ENCODE measurements at places on chromosomes 6 and 20.

DNA sequence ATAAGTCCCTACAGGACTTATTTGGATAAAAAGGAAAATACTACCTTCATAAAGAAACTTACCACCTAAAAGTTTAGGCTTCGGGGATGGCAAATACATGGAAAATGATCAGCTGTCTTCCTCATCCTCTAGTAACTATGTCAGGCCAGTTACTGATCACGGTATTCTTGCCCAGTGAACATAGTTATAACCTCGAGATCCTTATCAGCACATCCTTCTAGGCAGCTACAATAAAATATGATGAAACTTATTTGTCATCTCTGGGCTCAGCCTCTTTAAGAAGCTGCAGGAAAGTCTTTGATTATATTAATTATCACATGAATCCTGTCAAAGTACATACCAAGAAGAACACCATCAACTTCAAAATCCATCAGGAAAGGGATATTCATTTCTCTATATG lies 41.8 kb downstream of the SF3B5 start:
- DNase-seq, result no peak

DNA sequence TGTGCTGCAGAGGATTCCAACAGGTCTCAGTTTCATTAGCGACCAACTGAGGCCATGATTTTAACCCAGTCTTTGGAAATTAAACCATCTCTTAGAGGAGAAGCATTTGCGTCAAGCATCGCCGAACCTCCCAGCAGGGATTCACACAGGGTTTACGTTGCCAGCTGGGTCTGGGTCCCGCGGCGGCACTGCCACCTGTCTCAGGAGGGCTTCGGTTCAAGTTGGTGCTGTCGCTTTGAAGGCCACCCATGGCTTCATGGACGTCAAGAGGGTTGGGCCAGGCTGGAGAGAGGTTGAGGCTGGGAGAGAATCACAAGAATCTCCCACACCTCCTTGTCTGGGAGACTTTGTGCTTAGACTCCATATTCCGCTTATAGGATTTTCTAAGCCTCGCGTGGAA lies 43.0 kb upstream of the FRMD1 start:
- no peak for DNase-seq

GRCh38 chr6:145904391-145904790 lies 59.8 kb downstream of the SHPRH start:
- DNase-seq, result no peak

GRCh38 chr20:49825521-49826033 lies 12.9 kb downstream of the SLC9A8 start:
- DNase-seq, result no peak

DNA sequence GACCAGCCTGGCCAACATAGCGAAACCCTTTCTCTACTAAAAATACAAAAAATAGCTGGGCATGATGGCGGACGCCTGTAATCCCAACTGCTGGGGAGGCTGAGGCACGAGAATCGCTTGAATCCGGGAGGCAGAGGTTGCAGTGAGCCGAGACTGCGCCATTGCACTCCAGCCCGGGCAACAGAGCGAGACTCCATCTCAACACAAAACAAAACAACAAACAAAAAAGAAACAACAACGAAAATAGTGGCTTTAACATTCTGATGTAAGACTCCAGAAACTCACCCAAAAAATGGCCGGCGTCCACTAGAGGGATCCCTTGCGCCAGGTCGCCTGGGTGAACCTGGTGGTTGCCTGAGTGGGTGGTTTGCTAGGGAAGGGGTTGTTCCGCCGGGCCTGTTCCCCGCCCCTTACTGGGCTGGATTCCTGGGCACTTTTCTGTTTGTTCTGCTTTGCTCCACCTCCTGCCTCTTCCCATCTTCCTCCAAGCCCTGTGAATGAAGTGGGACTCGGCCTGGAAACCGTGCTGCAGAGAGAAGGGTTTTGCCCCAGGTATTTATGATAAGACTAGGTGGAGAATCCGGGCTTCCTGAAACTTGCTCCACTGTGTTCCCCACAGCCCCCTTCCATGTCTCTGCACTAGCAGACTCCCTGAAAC lies 1.5 kb downstream of the PABPC1L start:
- DNase-seq, result peak; percentile 57

DNA sequence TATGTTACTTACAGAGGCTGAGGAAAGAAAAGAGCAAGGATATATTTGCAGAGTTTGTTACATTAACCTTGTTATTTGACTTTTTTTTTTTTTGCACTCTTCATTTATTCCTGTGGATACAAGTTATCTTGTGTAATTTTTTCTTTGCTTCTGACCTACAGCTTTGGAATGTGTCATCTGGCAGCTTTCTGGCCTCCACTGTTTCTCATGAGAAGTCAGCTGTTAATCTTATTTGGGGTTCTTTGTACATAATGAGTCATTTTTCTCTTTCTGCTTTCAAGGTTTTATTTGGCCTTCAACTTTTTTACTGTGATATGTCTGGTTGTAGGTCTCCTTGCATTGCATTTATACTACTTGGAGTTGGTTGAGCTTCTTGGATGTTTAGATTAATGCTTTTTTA lies 333.4 kb downstream of the SMOC2 start:
- DNase-seq, result no peak

- DNase-seq, result no peak
These were observed 198.8 kb upstream of the PREP start for GRCh38 chr6:105601541-105602236.

- DNase-seq, result peak; percentile 35
These were observed 19.2 kb upstream of the GLP1R start for GRCh38 chr6:39029156-39030011.

DNA sequence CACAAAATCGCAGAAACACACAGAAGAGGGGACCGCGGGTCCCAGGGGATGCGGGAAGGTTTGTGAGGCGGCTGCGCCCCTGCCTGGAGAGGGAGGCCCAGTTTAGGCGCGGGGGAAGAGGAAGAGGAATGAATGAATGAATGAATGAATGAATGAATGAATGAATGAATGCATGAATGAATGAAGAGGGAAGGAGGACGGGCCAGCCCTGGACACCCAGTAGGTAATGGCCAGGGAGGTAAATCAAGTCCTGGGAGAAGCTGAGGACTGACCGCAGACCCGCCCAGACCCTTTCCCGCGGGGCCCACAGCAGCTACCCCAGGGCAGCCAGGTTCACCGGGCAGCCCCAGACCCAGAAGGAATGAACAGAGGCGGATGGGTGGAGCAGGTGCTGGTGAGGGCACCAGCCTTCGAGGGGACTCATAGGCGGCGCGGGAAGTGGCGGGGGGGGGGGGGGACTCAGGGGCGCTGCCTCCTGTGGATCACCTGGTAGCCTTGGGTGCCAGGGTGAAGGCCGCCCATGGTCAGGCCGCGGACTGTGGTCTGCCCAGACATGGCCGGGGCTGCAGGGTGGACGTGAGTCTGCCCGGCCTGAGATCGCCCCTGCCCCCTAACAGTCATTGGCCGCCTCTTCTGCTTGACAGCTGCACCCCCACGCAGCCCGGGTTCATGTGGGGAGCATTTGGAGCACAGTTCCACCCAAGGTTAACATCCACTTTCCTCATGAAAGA lies 192.0 kb upstream of the PDE10A start:
- DNase-seq, result no peak

- no peak for DNase-seq
These were observed 61.8 kb downstream of the CTNNBL1 start for GRCh38 chr20:37755665-37756064.

DNA sequence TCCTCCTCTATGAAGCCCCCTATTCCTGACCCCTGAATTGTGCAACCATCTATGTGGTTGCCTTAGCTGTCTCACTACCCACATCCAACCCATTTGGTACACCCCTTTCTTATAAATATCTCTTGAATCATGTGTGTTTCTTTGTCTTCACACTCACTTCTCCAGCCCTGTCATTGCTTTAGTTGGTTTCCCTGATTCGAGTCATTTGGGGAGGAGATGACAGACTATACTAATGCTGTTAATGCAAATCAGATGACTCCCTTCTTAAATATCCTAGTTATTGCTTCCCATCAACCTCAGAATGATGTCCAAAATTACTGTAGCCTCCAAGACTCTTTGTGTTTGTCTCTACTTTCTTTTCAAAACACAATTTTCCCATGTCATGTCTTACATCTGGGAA lies 23.0 kb downstream of the SLC35D3 start:
- no peak for DNase-seq

- no peak for DNase-seq
These were observed 39.4 kb downstream of the SCML4 start for GRCh38 chr6:107784669-107785068.

- DNase-seq, result peak; percentile 36
These were observed 807 bp downstream of the SNHG17 start for GRCh38 chr20:38434301-38434741.

DNA sequence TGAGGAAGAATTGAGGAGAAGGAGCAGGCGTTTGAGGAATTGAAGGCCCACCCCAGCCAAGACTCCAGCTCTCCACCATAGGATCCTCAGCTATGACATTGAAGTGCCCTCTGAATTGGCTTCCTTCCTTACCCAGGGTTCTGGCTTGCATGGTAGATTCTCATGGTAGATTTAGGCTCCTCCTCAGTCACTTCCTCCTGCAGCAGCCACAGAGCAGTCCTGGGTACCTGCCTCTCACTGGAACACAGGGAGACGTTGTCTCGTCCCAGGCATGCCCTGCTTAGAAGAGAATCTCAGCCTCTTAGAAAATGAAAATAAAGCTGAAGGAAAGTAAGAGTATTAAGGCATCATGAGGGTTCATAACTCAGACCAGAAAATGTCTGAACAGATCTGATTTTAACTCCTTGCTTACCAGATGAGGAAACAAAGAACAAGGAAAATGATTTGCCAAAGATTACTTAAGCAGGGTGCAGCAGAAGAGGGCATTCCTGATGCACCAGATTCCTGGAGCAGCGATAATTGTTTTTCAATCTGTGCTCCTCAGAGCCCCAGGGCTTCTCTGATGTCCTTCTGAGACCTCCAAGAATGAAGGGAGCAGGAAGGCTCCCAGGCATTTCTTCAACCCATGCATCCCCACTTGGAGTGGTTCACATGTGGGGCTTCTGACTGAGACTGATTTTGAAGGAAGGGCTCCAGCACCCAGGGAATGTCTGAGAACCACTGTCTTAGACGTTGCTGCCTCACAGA lies 219.8 kb downstream of the HIVEP2 start:
- DNase-seq, result no peak

DNA sequence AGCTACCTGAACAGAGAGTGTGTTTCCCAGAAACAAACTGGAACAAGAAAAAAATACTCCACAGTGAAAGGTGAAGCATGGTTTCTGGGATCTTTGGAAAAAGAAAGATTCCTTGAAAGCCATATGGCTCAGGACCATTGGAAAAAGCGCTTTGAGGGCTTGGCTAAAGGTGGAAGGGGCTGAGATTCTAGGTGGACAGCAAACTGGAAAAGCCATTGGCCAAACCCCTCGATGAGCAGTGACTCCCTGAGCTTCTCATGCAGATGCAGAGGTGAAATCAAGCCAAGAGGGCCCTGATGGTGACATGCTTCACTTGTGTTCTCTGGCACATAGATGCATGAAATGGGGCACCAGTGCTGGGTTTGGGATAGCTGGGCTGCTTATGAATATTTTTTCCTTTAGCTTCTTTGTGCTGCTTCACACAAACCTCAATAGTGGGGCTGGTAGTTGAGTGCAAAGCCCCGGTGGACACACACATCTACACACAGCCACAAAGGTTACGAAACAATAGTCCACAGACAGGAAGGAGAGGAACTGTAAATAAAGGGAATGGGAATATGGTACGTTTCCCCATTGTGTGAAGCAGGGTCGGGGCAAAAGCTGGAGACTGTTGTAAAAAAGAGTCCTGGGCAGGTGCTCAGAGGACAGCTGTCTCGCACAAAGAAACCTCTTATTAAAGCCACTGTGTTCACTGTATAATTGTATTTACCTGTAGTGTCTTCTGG lies 117.8 kb downstream of the FOXA2 start:
- DNase-seq, result no peak

DNA sequence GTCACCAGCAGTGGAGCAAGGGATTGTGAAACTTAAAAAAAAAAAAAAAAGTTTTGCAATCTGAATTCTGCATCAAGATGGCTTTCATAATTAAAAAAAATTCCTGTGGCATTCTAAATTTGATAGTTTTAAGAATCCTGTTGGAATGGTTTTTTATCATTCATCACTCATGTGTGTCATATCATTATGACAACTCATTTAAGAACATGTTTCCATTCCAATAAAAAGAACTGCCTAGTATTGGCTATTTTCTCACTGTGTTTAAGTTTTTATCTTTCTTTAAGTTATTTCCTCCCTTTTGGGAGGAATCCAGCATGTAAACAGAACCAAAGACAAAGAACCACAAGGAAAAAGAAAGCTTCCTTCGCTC lies 26.2 kb upstream of the RHAG start:
- DNase-seq, result no peak

Measured in hematopoietic multipotent progenitor cell treated with erythropoietin and hydrocortisone succinate and interleukin-3 and kit ligand, for 15 days (in vitro differentiated cells).